NCI-H82 (cell line): ENCODE measurements at places on chromosomes 4 and X.
A peak's percentile ranks its signal among the peaks of the same experiment; 100 is the strongest.

- DNase-seq, result no peak
These were observed 36.8 kb downstream of the GPRIN3 start for GRCh38 chr4:89270792-89271191.

GRCh38 chrX:139759637-139760036 is 51.7 kb upstream of the MCF2 start:
- peak; percentile 5 for DNase-seq

DNA sequence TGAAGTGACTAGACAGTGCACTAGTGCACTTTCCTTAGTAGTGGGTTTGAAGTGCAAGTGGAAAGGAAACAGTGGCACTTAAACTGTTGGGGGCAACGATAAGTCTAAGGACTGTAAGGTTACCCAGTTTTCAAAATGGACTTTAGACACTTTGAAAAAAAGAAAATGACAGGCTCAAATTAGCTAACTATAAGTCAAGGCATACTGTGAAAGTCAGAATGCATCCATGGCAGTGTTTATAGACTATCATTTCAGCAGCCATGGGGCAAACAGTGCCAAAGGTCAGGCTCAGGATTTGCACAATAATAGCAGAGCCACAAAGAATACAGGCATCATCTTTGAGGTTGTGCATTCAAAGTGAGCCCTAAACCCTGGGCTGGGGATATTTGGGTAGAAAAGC is 104.4 kb downstream of the CXCL13 start:
- DNase-seq, result no peak

DNA sequence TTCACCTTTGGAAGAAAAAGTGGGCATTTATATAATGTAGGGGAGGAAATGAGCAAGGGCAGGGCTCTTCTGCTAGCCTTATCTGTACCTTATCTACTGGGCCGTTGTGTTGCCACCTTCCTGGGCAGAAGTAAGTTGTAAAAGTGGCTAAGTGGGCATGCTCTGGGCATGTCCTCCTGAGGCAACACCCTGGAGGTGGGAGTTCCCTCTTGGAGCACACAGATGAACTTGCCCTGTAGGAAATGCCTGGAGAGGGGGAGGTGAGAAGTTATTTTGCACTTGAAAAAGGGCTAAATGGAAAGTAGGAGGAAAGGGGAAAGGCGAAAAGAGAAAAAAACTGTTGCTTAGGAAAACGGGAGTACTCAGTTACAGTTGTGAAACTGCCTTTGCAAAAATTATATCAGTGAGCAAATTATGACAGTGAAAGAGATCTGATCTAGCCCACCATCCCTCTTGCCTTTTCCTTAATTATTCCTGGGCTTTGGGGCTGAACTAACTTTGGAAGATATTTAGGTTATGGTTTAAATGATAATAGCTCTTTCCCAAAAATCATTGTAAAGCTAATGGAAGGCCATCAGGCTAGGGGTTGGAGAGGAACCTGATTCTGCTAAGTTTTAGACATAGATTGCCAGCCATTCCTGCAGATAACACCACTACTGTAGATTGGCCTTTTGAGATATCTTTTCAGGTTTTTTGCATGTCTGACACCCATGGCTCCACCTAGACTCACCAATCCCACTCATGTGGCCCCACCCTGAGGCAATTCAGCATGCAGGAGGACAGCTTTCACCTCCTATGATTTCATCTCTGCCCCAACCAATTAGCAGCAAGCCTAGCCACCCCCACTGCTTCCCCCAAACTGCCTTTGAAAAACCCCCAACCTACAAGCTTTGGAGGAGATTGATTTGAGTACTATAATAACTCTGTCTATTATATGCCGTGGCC is 20.5 kb upstream of the ZNF81 start:
- no peak for DNase-seq

- peak; percentile 55 for DNase-seq
These were observed 23.6 kb downstream of the CA5B start for GRCh38 chrX:15761564-15762191.

GRCh38 chr4:48570646-48571220 is 80.7 kb downstream of the ZAR1 start:
- DNase-seq, result no peak

DNA sequence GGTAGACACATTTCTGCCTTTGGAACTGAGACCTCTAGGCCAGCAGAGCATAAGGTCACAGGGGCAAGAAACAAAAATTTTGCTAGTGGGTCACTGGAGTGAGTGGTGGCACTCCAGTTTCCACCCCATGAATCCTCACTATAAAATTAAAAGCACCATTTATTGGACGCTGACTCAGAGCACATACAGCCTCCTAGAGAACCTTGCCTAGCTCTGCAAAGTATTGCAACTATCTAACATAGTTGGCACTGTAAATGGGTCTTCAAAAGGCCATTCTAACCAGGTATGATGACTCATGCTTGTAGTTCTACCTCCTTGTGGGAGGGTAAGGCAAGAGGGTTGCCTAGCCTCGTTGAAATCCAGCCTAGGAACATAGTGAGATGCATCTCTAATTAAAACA is 25.1 kb downstream of the RRAGB start:
- DNase-seq, result no peak

GRCh38 chrX:37887347-37887746 is 40.0 kb upstream of the DYNLT3 start:
- no peak for DNase-seq

DNA sequence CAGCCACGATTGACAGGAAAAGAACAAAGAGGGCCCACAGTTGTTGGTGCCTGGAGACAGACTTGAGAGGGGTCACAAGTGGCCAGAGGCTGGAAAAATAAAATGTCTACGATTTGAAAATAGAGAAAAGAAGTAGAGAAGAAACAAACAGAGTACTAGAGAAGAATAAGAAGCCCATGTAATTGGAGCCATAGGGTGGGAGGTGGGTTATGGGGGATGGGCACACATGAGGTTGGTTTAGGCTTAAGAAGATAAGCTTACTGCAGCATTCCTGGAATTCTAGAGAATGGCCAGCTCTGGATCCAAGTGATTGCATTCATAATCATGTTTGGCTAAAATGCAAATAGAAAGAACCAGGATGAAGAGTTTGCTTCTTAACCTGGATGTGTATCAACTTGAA is 210.7 kb downstream of the MAML3 start:
- DNase-seq, result peak; percentile 66

DNA sequence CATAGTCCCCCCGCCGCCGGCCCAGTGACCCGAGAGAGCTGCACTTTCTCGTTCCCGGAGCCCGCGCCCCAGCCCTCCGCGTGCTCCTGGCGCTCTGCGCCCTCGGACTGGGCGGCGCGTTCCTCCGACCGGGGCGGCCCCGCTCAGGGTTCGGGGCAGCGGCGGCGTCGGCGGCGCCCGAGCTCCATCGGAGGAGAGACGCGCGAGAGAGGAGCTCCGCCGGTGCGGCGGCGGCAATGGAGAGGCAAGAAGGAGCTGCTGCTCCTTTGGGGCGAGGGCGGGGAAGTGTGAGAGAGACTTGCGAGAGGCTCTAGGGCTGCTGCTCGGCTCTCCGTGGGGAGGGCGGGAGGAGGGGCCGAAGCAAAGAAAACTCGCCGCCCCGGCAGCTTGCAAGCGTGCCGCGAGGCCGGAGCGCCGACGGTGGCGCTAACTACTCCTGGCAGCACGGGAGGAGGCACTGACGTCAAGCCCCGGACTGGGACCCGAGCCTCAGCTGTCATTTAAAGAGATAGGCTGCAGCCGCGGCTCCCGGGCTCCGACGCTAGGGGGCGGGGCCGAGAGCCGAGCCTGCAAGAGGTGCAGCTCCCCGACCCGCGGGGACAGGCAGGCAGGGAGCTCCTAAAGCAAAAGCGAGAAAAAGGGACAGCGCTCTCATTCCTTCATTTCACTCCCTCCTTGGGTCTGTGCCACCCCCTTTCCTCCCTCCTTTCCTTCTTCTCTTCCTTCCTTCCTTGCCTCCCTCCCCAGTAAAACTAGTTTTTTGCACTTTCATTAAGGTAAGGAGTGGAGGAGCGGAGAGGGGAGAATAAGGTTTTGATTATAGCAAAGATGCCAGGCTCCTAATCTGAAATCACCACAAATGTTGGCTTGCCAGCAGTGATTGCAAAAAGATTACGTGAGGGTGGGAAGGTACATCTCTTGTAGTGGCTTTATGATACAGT is at the start of gene KCTD8:
TSS of gene KCTD8 (minus strand) at position 289 of the 941 bp plus-strand sequence.
- peak; percentile 93 for DNase-seq

DNA sequence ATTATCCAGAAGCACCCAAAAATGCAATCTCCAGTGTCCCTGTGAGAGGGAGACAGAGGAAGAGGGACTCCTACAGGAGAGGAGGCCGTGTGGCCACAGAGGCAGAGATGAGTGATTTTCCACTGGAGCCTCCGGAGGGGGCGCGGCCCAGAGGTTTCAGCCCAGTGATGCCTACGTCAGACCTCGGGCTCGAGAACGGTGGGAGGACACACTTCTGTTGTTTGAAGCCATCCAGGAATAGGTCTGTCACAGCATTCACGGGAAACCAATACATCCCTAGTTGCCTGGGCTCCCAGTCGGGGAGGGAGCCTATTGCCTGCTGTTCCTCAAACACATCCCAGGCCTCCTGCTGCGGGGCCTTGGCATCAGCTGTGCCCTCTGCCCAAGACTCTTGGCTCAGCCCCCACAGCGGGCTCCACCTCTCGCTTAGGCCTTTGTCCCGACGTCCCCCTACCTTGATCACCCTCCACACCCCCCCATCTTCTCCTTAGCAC is 39.2 kb upstream of the HMX1 start:
- no peak for DNase-seq

- DNase-seq, result no peak
These were observed 61.4 kb downstream of the SHISA3 start for GRCh38 chr4:42458657-42459056.

- DNase-seq, result no peak
These were observed 113.5 kb downstream of the NAA11 start for GRCh38 chr4:79212311-79212710.

- peak; percentile 83 for DNase-seq
These were observed 14.1 kb downstream of the ZNF157 start for GRCh38 chrX:47384502-47384901.

DNA sequence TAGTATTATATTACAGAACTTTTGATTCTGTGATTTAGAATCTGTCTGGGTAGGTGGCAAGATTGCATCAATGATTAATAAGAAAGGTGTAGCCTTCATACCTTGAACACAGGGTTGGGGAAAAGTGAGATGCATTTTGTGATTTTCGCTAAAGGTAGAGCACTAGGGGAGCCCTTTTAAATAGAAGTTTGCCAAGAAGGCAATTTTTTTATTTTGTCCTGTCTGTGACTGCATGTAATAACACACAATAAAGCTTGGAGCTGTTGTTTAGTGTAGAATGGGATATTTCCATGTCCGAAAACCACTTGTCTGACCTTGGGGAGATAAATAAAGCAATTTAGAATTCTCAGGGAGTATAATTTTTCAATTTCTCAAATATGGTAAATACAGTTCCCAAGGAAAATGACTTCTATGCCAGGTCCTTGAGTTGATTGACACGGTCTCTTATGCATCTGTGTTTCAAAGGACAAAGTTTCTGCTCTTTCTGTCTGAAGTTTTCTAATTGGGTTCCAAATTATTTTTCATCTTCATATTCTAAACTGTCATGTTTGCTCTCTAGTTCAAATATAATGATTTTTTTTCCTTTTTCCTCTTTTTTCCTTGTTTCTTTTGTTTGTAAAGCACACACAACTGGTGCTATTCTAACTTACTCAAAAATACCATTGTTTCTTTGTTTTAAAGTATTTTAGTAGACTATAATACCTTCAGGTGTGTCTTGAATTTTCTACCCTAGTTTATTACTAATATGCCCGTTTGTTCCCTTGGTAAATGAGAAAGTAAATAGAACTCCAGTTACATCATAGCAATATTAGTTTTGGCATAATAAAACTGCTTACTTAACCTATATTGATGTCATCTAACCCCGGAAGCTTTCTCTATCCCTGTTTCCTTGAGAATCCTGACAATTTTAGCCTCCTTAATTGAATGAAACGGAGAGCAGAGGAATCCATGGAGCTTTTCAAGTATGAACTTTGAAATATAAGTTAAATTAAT is 87.8 kb upstream of the BMPR1B start:
- DNase-seq, result no peak

GRCh38 chrX:123049071-123049625 is 134.9 kb upstream of the GRIA3 start:
- DNase-seq, result peak; percentile 18

DNA sequence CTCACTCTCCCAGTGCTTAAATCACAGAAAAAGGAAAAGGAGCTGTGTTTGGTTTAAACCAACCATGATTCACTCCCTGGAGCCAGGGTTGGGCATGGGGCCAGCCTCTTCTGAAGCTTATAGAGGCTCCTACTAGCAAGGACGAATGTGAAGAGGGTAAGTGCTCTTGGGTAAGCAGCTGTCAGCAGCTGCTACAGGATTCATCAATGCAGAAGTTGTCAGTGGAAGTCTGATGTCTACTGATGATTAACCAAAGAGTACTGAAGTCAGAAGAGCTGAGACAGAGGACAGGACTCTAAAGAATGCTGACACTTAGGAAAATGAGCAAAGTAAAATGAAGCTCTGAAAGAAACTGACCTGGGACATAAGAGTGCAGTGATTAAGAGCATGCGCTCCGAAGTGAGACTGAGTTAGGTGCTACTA is 32.7 kb upstream of the JADE1 start:
- peak; percentile 13 for DNase-seq

DNA sequence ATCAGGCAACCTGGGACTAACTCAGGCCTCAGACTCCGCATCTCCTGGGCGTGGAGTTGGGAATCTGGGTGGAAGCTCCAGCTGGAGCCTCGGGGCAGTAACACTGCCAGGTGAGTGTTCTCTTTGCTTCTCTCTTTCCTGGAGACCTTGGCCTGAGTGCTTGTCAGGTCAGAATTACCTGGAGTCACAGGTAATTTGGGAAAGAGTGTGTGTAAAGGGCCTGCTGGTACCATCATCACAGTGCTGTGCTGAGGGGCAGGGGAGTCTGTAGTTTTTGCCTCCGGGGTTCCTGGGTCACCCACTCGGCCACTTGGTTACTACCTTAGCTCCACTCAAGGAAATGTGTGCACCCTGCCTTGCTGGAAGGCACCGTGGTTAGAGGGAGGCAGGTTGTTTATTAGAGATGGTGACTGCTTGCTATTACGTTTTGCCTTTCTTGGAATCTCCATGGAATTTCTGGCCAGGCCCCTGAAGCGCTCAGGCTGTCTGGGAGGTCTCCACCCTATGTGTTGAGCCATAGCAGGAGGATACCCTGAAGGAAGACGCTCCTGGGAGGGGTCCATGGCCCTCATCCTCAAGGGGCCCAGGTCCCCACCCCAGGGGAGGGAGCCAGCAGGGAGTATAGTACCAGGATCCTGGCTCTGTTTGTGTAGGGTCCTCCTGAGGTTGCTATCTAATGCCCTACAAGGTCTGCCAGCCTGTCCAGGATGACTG is 2.9 kb downstream of the GPR78 start:
- no peak for DNase-seq

- DNase-seq, result no peak
These were observed 869 bp upstream of the ADD1 start for GRCh38 chr4:2842687-2843262.
